Fibroblast of skin of left quadriceps (primary cell): ENCODE measurements at places on chromosomes 12 and 14.

DNA sequence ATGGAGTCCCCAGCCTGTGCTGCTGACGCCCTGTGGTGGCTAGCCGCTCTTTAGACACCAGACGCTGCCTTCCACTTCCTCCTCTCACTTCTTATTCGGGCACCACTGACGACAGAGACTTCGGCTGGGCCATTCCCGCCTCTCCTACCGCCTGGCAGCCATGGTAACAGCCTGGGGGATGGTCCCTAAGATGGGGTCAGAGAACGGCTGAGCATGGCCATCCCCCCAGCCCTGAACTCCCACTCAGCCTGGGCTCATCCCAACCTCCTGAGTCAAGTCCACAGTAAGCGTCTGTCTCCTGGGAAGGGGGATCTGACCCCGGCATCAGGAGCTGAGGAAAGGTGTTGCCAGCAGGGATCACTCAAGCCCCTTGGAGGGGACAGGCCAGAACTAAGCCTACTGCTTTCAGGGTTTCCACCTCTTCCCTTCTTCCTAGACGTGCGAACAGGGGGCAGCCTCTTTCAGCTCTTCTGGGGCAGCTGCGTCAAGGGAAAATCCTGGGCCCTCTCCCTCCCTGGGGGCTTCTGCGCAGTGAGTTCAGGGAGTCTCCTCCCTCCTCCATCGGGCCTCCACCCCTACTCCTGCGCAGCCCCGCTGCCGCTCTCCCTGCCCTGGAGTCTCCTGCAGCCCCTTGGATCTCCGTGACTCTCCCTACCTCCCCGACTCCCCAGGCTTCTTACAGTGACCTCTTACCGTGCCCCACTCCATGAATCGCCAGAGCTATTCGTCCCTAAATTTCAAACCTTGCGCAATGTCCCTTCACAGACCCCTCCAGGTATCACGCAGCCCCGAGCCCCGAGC, 643 bp upstream of the TAMALIN start:
- DNase-seq, result no peak

DNA sequence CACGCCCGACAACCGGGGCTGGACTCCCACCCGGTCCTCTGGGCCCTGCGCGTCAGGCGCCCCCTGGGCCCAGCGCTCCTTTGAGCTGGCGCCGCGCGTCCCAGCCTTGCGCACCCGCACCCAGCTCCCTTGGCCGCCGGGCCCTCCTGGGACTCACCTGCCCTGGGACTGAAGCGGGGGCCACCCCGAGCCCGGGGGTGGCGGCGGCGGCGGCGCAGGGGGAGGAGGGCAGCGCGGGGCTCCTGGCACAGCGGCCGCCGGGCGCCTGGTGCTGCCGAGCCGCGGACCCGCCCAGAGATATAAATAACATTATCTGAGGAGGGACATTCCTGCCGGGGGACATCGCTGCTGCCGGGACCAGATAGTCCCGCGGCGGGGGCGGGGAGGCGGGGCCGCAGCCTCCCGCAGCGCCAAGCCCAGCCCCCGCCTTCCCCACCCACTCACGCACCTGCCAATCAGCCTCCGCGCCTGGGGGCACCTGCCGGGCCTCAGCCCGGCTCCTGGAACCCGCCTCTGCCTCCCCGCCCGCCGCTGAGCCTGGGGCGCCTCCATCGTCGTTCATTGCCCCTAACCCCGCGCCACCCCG, at the start of gene SPTB:
TSS of gene SPTB (minus strand) at position 273 of the 586 bp plus-strand sequence. CDS start 56,813 bp downstream, outside the sequence.
- DNase-seq, result no peak

- DNase-seq, result no peak
Observed at GRCh38 chr12:15982921-15983320, 71.8 kb downstream of the DERA start.

GRCh38 chr14:61575551-61576150, 119.7 kb upstream of the HIF1A start:
- no peak for DNase-seq

DNA sequence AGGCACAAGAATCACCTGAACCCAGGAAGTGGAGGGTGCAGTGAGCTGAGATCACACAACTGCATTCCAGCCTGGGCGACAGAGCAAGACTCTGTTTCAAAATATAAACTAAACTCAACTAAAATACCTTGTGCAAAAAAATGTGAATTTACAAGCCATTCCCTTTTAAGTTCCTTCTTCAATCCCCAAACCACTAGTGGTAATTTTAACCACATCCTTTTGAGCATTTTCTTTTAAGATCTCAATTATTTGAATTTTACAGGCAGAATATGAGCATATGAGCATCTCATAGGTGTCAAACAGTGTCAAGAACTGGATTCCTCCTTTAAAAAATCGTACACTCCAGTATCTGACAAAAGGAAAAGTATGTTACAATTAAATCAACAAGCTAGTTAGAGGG, 57.0 kb upstream of the NPFF start:
- DNase-seq, result no peak

- no peak for DNase-seq
Observed at GRCh38 chr14:103220134-103220981, 97.1 kb downstream of the TNFAIP2 start.

- DNase-seq, result no peak
Observed at GRCh38 chr12:40946612-40947194, 241.4 kb upstream of the PDZRN4 start.

DNA sequence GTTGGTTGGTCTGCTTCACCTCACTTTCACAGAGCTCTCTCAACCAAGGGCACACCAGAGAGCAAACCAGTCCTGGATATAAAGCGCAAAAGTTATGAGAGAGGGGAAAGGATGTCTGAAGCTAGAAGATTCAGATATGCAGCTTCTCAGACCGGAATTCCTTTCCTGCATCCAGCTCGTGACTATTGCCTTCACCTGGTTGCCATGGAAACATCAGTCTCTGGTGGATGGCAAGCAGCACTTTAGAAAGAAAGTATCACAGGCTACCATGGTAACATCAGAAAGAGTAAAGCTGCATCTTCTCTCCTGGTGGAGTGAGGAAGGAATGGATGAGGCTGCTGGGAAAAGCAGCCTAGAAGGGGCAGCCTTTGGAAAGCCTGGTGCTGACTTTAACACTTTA, 13.7 kb downstream of the REM2 start:
- no peak for DNase-seq

- DNase-seq, result no peak
Observed at GRCh38 chr12:77153706-77154105, 88.3 kb upstream of the E2F7 start.

- DNase-seq, result no peak
Observed at GRCh38 chr14:103544388-103545218, 15.6 kb downstream of the TRMT61A start.

GRCh38 chr14:105168496-105168978, at the start of gene JAG2:
TSS of gene JAG2 (minus strand) at chr14:105168776. CDS start at chr14:105168420, 356 bp downstream.
- DNase-seq, result no peak

DNA sequence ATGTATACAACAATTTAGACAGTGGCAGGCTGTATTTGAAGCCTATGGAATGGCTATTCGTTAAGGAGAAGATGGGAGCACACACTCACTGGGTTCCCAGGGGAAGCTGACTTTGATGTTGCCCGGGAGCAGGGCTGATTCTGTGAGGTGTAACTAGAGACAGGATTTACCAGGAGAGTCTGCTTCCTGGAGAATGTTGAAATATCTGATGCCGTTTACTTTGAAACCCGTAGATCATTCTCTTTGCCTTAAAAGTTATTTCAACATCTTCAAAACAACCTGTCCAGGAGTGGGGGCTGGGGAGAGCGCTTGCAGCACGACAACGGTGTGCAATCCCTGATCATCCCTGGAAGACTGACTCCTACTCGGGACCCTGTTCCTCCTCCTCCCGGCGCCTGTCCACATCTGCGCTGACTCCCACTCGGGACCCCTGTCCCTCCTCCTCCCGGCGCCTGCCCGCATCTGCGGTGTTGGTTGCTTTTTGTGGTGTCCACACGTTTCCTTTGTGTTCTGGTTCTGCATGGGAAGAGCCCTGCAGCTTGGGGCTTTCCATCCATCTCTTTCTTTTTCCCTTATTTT, 72.6 kb downstream of the AACS start:
- DNase-seq, result no peak

GRCh38 chr12:2355198-2355597, 302.4 kb downstream of the CACNA1C start:
- DNase-seq, result no peak

DNA sequence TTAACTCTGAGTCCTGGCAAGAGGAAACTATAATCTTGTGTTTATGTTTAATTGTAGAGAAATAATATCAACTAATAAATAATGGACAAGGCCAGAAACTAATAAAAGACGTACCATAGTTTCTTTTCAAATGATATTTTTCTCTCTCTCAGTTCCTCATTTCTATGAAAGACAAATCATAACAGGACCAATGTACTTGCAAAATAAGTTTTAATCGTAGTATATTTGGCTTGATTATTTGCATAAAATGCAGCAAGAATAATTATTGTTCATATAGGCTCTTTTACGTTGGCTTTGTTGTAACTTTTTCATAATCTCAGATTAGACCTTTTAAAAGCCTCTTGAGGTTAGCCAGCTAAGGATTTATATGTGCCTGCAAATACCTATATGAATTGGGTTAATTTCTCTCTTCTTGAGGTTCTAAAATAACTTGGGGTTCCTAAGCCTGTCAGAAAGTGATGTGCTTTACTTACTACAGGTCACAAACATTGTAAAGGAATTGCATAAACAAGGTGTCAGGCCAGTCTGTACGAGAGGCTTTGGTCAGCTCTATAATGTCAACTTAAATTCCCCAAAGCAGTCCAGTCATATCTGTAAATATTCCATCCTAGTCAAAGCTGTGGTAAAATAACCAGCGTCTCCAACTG, 152.8 kb upstream of the PTPRQ start:
- DNase-seq, result no peak

DNA sequence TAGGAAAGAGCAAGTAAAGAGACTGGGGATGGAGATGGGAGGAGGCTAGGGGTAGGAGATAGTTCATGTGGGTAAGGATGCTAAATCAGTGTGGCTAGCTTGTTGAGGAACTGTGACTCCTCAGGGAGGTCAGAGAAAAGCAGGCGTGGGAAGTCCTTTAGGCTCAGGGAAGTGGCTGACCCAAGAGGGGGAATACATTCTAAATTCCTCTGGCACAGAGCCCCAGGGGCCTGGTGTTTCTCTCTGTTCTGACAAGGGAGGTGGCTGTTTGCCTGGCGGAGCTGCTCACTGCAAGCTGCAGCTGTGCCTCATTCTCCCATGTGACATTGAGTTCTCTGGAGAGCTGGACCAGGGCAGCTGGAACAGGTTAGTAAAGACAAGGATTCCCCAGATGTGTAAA, 152.2 kb upstream of the SLC38A2 start:
- peak; percentile 75 for DNase-seq

- DNase-seq, result no peak
Observed at GRCh38 chr12:10466311-10466710, 13.1 kb upstream of the KLRC1 start.

DNA sequence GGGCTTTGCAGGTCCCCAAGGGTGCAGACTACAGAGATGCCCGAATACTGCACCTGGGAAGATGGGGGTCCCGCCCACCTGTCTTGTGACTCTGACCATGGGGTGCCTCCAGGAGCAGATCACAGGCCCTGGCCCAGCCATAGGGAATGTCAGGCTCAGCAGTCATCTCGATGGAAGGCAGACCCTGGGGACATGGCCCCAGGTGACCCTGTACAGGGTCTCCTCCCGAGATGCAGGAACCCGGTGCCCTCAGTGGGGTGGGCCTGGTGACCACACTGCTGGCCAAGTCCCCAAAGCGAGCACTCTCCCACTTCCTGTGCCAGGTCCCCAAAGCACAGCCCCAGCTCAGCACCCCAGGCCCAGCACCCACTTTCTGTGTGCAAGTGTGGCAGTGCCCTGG, 903.7 kb upstream of the USP15 start:
- DNase-seq, result no peak

GRCh38 chr14:53035336-53036210, 84.7 kb upstream of the FERMT2 start:
- no peak for DNase-seq

DNA sequence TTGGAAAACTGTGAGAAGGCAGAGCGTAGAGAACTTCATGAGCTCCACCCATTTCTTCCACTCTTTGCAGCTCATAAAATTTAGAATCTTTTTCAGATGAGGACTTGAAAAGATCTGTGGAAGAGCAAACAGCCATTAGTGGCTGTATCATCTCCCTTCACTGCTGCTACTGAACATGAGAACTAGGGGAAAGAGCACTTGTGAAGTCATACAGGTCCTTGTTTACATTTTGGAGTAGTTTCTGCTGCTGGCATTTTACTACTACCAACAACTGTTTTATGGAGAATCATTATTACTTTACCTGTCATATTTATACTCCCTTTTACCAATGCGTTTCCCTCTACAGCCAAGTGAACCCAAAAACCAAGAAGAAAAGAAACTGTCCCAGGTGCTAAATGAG, 41.0 kb downstream of the RPGRIP1 start:
- DNase-seq, result no peak

DNA sequence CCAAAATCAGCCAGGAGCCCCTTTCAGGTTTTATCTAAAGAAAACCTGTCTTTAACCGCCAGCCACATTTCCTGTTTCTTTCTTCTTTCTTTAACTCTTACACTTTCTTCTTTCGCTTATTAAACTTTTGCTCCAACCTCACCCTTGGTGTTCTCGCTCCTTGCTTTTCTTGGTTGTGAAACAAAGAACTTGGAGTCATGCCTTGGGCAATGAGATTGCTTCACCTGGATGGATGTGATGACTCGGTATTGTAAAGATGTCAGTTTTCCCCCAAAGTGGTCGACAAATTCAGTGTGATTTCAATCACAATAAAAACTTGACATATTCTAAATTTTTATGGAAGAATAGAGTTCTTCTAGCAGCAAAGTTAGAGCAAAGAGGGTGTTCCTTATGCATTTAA, 16.2 kb upstream of the TCL1A start:
- DNase-seq, result no peak

DNA sequence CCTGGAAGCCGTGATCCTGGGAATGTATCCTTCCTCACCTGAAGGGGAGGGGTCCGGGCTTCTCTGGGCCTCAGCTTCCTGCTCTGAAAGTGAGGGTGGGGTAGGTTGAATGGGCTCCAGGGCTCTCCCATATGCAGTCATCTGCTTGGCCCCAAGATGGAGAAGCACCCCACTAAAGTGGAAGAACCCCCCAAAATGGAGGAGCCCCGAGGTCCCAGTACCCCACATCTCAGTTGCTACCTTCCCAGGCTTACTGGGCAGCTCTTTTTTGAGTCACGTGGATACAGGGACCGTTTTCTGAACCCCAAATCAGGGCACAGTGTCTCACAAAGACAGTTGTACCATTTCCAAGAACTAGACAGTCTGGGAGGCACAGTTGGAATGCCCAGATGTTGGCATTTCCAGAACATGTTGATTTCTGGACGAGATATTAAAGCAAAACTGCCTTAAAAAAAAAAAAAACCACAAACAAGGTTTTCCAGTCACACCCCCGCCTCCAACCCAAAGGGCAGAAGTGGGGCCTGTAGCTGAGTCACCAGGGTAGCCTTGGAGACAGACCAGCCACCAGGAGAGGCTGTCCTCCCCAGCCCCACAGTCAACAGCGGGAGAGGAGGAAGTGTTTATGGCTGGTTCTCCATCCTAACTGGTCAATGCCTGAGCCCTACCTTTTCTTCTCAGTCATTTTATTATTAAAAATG, 12.1 kb downstream of the VASH1 start:
- DNase-seq, result peak; percentile 44
